ENCODE measurements at places on chromosomes 1 and 21.

- peak; percentile 72 for DNase-seq
Observed at GRCh38 chr1:209769171-209769904, 13.5 kb downstream of the TRAF3IP3 start.

DNA sequence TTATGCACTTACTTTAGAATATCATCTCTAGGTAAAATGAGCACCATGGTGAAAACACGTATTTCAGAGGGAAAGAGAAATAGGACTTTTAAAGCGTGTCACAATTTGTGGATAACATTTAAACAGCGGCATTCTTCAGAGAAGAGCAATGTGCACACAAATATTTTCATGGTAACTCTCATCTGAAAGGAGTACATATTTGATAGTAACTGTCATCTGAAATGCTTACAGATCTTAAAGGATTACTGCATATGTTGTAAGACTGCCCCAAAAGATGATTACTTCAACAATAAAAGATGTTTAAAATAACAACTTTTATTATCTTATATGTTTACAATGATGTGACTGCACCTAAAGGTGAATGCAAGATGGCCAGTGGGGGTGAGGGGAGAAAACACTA is 408.8 kb downstream of the PLA2G4A start:
- DNase-seq, result no peak

- no peak for DNase-seq
Observed at GRCh38 chr1:20476265-20477038, 9.6 kb downstream of the CAMK2N1 start.

DNA sequence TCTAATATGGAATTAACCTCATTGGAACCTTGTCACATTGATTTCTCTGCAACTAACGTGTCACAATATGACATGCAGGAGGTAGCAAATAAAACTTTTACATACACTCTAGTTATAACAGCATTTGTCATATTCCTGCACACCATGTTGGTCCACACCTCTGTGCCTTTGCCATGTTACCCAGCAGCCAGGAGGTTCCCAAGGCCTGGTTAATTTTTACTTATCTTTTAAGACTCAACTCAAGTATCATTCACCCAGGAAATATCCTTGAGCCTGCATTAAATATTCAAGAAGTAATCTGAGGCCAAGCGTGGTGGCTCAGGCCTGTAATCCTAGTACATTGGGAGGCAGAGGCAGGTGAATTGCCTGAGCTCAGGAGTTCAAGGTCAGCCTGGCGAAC is 447.2 kb upstream of the NR5A2 start:
- no peak for DNase-seq

GRCh38 chr1:187409341-187409740 is 580.6 kb downstream of the PLA2G4A start:
- DNase-seq, result no peak

DNA sequence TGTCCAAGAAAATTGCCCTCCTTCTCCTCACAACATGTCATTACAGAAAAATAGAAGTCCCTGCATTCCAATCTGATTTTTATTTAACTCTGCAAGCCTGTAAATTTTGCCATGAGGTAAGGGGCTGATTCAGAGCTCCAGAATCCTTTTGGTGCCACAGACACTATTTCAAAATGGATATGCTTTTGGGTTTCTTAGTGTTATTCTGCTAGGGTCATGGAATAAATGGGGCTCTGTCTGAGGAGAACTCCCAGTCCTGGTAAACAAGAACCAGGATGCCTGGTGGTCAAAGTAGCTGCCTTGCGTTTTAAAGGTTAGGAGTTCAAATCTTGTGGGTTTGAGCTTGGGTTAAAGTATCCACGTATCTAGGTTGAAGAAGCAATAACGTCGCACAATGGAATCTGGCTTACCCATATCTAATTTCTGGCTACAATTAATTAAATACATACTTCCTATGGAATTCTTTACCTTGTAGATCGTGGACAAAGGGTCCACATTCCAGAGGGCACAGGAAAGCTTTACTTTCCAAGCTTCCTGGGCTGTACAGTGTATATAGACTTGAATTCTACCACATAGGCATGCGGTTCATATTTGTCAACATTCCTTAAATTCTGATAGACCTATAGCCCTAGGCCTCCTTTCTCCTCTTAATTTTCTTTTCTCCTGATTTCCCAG is 98.0 kb upstream of the CDC42BPA start:
- no peak for DNase-seq

DNA sequence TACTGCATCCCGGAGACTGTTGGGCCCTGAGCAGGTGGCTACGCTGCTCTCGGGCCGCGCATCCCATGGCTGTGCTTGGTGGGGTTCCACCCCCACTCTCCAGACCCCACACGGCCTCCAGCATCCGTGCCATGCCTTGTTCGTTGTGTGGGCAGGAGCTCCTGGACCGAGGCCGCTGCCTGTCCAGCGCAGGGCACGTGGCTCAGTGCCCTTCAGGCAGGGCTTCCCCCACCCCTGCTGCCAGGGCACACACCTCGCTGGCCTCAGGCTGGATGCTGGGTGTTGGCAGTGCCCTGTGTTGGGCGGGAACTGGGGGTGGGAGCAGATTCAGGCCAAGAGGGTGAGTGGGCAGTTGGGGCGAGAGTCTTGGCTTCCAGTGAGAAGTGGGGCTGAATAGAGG is 9.9 kb downstream of the PRKCZ start:
- no peak for DNase-seq
